T-helper 2 cell treated with Interferon-gamma antibody and Interleukin-4, amounts not matched to agents 5 μg/mL and 100 μg/mL, for 36 hours (primary cell): ENCODE measurements at places on chromosomes 3 and 15.

GRCh38 chr15:40310001-40310959 is 2.5 kb upstream of the PLCB2 start:
- peak; percentile 55 for DNase-seq

DNA sequence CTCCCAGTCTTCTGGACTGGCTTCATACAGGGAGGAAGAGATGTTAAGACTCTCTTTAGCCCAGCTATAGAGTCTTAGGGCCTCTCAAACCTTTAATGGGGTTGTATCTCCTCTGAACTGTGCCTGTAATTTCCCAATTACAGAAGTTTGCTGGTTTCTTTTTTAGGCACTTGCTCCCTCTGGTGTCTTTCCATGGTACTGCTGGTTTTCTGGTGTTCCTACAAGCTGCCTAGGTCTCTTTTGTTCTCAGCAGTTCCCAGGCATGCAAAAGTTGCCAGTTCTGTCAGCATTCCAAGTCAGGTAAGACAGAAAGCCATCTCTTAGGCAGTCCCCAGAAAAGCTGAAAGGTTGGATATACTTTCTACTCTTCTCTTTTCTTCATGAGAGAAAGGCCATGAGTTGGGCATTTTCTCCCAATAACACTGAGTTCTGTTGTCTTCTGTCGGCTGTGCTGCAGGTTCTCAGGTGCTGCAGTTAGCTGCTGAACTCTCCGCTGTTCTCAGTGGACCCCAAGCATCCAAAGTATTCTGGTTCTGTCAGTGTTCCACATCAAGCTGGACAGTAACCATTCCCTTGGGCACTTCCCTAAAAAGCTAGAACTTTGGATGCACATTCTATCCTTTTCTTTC is 54.4 kb upstream of the EHHADH start:
- DNase-seq = peak; percentile 11

GRCh38 chr3:32552013-32552412 is 18.6 kb downstream of the DYNC1LI1 start:
- no peak for DNase-seq

DNA sequence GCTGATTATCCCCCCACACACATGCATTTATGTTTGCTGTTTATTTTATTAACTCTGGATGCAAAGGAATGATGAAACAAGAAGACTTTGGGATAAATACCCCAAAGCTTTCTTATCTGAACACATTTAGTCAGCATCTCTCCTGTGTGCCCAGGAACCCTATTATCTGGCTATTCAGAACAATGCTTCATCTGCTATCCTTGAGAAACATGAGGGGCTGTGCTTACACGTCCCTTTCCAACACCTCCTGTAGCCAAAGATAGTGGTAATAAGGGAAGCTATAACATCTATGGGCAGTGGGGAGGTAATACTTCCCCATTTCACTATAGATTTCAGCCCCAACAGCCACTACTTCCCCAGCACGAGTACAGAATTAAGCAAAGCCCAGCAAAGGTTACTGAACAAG is 94.7 kb downstream of the SSR3 start:
- DNase-seq = no peak

GRCh38 chr3:178671377-178671776 is 135.1 kb downstream of the KCNMB2 start:
- no peak for DNase-seq

GRCh38 chr3:106985721-106986120 is 391.5 kb upstream of the CCDC54 start:
- no peak for DNase-seq

- DNase-seq = no peak
Measured at GRCh38 chr3:1447452-1447851, 354.6 kb downstream of the CNTN6 start.

- no peak for DNase-seq
Measured at GRCh38 chr15:37059086-37059485, 41.3 kb downstream of the MEIS2 start.
